Spinal cord (tissue), 10 donors: ENCODE measurements at places on chromosomes 3 and 15. TPM values are rescaled to one million over a fixed set of nuclear protein-coding genes. Genes with fewer than 3 reads are reported as not detected.

Gene C3orf52
- 2.7 TPM for total RNA-seq

Gene ABHD17C
- 11.4 TPM for total RNA-seq

GRCh38 chr15:83295417-83295816, 11.0 kb upstream of the BNC1 start:
- DNase-seq, result no peak

- no peak for DNase-seq
Observed at GRCh38 chr3:122977746-122978466, 49.7 kb downstream of the SEMA5B start.

Gene SELENOK
- 118 TPM for total RNA-seq

GRCh38 chr3:106577241-106577640, 708.4 kb upstream of the CBLB start:
- no peak for DNase-seq

Gene TP63
- total RNA-seq, result 3.9 TPM

Gene MST1R
- 0.88 TPM for total RNA-seq

DNA sequence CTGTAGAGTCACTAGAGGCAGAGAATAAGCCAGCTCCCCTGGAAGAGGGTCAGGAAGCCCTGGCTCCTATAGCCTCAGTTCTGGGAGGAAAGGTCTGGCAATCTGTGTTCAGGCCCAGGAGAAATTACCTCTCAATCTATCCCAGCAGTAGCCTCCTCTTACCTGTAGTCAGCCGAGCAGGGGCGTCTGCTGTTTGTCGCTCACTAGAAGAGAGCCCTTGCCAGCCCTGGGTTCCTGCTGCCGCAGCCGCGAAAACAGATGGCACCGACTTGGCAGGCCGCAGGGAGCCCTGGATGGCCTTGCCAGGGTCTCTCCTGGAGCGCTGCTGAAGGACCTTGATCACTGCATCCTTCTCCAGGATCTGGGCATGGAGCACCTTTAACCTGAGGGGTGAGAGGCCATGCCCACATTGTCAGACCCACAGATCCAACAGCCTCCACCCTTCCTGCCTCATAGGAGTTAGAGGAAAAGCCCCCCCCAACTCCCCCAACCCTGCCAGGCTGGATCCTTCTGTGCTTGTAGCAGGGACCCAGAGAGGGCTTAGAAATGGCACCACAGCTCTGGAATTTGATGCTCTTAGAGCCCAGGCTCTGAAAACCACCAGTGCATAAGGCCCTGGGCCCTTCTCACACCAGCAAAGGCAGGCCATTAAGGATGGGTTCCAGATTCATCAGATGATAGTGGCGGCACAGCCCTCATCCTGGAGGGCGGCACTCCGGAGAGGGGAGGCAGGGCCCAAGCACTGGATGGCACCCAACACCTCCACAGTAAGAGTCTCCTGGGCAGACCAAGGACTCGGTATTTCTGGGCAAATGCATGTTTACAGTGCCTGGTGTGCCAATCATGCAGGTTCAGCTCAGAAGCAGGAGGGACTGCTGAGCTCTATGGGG, 14.9 kb downstream of the AMOTL2 start:
- no peak for DNase-seq

DNA sequence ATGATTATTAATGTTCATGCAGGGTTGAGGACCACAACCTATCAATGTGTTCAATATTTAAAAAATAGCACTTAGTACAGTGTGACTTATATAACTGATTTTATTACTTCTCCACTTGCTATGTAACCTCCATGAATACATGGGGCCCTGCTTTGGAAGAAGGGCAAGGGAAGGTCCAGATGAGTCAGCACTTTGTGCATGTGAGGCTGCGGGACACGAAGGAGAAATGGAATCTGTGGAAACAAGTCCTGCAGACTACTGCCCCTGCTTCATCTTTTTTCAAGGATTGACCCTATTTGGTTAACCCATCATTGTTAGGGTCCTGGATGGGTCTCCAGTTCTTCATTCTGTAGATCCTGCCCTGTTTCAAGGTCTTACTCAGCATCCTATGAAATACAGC, 1.6 kb downstream of the NXPE3 start:
- DNase-seq, result no peak

DNA sequence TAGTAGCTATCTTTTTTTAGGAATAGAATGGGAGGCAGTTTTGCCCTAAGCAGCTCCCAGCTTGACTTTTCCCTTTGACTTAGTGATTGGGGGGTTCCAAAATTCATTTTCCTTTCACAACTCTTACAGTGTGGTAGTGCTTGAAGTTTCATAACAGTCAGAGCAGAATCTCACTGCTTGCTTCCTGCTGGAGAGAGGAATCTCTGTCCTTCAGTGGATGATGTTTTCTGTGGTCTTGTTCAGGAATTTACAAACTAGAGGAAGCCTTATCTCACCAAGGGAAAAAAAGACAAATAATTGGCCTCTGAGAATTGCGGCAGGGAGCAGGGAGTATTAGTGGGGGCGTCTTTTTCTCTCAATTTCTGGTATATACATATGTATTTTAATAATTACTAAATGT, 326.6 kb upstream of the C2CD4B start:
- no peak for DNase-seq

GRCh38 chr15:50876989-50877360, 31.5 kb upstream of the AP4E1 start:
- peak; percentile 79 for DNase-seq

- no peak for DNase-seq
Observed at GRCh38 chr3:59660376-59660775, 610.6 kb upstream of the CFAP20DC start.

Gene MYRIP
- 16.6 TPM for total RNA-seq

- peak; percentile 67 for DNase-seq
Observed at GRCh38 chr3:20141851-20142250, 44.2 kb downstream of the SGO1 start.

GRCh38 chr3:125959317-125960065, 9.5 kb upstream of the ROPN1B start:
- DNase-seq, result no peak

GRCh38 chr15:74725845-74726773, 781 bp upstream of the CYP1A1 start:
- DNase-seq, result no peak

Gene SLC7A14
- 48.9 TPM for total RNA-seq
